Naive thymus-derived CD8-positive, alpha-beta T cell (primary cell): ENCODE measurements at places on chromosomes 1 and 21. TPM values are rescaled to one million over a fixed set of nuclear protein-coding genes. Genes with fewer than 3 reads are reported as not detected.

DNA sequence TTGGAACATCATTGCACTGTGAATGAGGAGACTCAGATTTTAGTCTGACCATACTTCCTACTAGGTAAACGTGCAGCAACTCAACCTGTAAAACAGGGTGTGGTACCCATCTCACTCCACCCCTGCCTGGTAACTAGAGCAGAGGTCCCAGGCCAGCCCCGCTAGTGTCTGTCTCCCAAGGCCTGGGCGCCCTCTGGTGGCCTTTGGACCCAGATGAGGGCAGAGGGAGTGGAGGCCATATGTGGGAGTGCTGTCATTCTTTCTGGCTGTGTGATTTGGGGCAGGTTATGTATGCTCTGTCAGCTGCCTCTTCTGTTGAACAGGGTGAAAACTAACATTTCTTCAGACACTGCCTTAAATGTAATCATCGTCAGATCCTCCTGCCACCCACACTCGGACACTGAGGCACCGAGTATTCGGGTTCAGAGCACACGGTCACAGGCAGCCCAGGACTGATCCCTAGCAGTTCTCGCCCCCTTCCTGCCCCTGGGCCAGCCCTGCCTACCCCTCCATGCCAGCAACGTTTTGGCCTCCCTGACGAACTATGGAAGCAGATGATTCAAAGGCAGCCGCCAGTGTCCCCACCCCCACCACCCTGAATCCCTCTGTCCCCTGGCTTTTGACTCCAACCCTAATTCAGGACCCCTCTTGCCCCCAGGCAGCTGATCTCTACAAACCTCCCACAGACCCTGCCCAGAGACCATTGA is 76.0 kb downstream of the CD247 start:
- peaks cover 9% of the 10 kb centered on the region for H3K36me3 ChIP-seq
- DNase-seq: peak; percentile 87
- peak overlapping the region; percentile 92 for H3K27ac ChIP-seq
- peaks cover 92% of the 10 kb centered on the region for H3K4me1 ChIP-seq

DNA sequence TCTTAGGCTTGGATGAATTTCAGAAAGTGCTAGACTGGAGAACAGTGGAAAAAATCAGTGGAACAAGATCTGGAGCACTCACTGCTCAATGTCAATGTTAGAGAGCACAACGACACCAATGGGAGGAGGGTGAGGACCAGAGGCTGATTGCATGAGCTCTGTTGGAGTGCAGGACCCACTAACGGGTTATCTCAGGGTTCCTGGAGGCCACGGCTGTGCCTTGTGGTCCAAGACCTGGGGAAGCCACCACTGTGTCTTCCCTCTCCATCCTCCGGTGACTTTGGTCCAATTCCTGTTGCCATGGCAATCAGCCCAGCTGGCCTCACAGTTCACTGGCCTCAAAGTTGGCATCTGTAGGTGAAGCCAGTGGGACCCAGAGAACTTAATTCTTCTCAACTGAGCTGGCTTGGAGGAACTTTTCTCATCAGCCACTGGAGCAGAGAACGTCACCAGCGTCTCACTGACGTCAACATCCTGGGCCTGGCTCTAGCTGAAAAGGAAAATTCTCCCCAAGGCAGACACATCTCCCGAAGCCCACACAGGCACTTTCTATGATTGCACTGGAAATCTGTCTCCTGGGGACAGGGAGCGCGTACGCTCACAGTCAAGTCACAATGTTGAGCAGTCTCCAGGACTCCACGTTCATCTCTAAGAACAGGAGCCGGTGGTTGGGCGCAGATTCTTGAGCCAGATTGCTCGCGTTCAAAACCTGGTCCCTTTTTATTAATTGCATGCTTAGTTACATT is 21.9 kb upstream of the GPR157 start:
- no peak for DNase-seq
- no peak overlapping the region for H3K4me3 ChIP-seq
- H3K4me1 ChIP-seq: no peaks in the 10 kb centered on the region
- H3K36me3 ChIP-seq: no peaks in the 10 kb centered on the region

Gene TTC22
- 2.9 TPM for polyA plus RNA-seq

DNA sequence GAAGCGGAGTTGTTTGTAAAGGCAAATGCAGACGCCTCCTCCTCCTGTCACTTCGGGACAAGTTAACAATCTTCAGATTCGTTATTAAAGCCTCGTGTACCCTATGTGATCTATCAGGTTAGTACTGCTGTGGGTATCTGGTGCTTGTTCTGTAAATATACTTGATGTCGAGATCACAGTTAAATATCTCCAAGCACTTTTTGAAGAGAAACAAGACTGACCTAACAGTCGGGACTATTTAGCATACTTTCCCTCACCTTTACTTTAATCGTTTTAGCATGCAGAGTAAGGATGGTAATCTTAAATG is 710 bp downstream of the KLHL20 start:
- peaks cover 13% of the 10 kb centered on the region for H3K27me3 ChIP-seq
- H3K27ac ChIP-seq: peak overlapping the region; percentile 98
- DNase-seq: no peak
- peaks cover 32% of the 10 kb centered on the region for H3K4me1 ChIP-seq

Gene SCP2
- 117 TPM for polyA plus RNA-seq

GRCh38 chr1:26049531-26050247 is 3.8 kb upstream of the SLC30A2 start:
- H3K36me3 ChIP-seq: no peaks in the 10 kb centered on the region
- no peak overlapping the region for H3K4me3 ChIP-seq
- no peak overlapping the region for H3K27ac ChIP-seq
- no peak for DNase-seq

Gene ZNF648
- not detected for polyA plus RNA-seq

- H3K36me3 ChIP-seq: peaks cover 7% of the 10 kb centered on the region
- H3K27ac ChIP-seq: peak overlapping the region; percentile 99
- peaks cover 60% of the 10 kb centered on the region for H3K4me1 ChIP-seq
- no peaks in the 10 kb centered on the region for H3K27me3 ChIP-seq
Observed at GRCh38 chr1:186374303-186375151, 526 bp downstream of the TPR start.

DNA sequence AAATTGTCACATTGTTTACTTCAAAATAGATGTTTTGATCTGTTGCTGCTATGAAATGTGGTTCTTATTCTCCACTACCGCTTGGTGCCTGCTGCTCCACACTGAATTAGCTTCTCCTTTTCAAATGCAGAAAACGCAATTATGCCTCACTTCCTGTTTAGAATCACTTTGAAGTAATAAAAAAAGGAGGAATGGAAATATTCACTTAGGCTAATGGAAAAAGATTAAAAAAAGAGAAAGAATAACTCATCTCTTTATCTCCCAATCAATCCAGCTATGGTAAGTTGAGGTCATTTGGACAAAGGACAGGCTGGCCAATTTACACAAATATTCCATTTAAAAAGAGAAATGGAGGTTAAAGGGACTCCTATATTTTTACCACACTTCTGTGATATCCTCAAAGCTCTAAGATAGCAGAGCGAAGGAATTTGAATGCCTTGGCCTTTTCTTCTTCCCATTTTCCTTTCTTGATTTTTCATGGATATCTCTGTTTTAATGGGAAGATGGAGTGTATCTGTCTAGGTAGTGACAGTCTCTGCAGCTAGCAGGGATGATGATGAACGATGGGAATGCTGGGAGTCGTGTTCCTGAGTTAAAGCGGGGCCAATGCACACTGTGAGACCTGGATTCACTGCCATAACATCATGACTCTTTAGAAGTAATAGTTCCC is 35.7 kb downstream of the RGS5 start:
- no peak overlapping the region for H3K4me3 ChIP-seq
- DNase-seq: no peak
- H3K27me3 ChIP-seq: no peaks in the 10 kb centered on the region

DNA sequence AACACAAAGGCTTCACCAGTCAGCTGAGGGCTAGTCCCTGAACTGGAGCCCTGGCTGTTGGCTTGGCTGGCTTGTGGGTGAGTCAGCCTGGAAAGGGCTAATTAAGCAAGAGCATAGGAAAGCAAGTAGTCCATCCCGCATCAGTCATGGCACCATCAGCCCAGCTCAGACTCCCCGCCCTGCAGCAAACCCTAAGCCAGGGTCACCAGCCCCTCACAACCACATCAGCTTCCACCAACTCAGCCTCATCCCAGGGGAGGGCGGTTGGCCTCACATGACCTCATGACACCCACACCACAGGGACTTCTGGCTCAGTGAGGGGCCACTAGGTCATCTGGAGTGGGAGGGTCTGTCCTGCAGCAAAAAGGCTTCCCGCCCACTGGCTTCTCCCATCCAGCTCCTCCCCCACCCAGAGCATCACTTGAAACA is 7.0 kb upstream of the SPATC1L start:
- H3K27ac ChIP-seq: no peak overlapping the region
- no peaks in the 10 kb centered on the region for H3K27me3 ChIP-seq
- no peak for DNase-seq

DNA sequence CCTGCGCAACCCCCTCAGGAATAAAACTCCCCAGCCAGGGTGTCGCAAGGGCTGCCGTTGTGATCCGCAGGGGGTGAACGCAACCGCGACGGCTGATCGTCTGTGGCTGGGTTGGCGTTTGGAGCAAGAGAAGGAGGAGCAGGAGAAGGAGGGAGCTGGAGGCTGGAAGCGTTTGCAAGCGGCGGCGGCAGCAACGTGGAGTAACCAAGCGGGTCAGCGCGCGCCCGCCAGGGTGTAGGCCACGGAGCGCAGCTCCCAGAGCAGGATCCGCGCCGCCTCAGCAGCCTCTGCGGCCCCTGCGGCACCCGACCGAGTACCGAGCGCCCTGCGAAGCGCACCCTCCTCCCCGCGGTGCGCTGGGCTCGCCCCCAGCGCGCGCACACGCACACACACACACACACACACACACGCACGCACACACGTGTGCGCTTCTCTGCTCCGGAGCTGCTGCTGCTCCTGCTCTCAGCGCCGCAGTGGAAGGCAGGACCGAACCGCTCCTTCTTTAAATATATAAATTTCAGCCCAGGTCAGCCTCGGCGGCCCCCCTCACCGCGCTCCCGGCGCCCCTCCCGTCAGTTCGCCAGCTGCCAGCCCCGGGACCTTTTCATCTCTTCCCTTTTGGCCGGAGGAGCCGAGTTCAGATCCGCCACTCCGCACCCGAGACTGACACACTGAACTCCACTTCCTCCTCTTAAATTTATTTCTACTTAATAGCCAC is 696 bp downstream of the TGFB2 start:
- no peak overlapping the region for H3K4me3 ChIP-seq
- peaks cover 4% of the 10 kb centered on the region for H3K27me3 ChIP-seq
- H3K4me1 ChIP-seq: peaks cover 20% of the 10 kb centered on the region
- no peak overlapping the region for H3K27ac ChIP-seq
- peaks cover 8% of the 10 kb centered on the region for H3K36me3 ChIP-seq

Gene NTNG1
- polyA plus RNA-seq: not detected

Gene FTCD
- not detected for polyA plus RNA-seq

DNA sequence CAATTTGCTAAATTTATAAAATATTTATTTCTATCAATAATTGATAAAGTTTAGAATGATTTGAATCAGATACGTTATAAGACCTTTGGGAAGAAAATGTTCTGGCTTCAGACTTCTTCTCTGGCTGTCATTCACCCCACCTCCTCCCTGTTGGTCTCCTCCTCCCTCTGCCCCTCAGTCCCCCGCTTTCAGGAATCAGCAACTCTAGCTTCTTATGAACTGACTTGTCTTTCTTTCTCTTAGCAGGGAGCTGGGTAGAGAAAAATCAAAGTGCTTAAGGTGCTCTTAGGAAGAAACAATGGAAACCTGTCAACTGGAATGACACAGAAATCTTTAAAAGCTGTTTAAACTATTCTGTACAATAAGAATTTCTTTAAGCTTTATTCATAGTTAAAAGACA is 71.3 kb upstream of the ETV3 start:
- no peak overlapping the region for H3K4me3 ChIP-seq
- H3K4me1 ChIP-seq: no peaks in the 10 kb centered on the region
- H3K27ac ChIP-seq: no peak overlapping the region
- no peak for DNase-seq

GRCh38 chr1:9289090-9289534 is 3.6 kb upstream of the SPSB1 start:
- no peaks in the 10 kb centered on the region for H3K27me3 ChIP-seq
- peaks cover 2% of the 10 kb centered on the region for H3K36me3 ChIP-seq
- no peak overlapping the region for H3K27ac ChIP-seq
- DNase-seq: peak; percentile 81

- H3K4me1 ChIP-seq: peaks cover 31% of the 10 kb centered on the region
- no peaks in the 10 kb centered on the region for H3K36me3 ChIP-seq
- peak; percentile 94 for DNase-seq
- H3K27me3 ChIP-seq: peaks cover 20% of the 10 kb centered on the region
Observed at GRCh38 chr1:165597883-165598675, 33.0 kb upstream of the MGST3 start.

Gene RPE65
- polyA plus RNA-seq: not detected

GRCh38 chr1:84776639-84777038 is 86.4 kb upstream of the SSX2IP start:
- H3K4me3 ChIP-seq: no peak overlapping the region
- no peak for DNase-seq
- no peak overlapping the region for H3K27ac ChIP-seq
- peaks cover 18% of the 10 kb centered on the region for H3K4me1 ChIP-seq
- no peaks in the 10 kb centered on the region for H3K36me3 ChIP-seq
- H3K27me3 ChIP-seq: no peaks in the 10 kb centered on the region

GRCh38 chr1:12511516-12512468 is 106.2 kb downstream of the DHRS3 start:
- peak overlapping the region; percentile 83 for H3K4me3 ChIP-seq
- H3K36me3 ChIP-seq: peaks cover 28% of the 10 kb centered on the region
- no peaks in the 10 kb centered on the region for H3K27me3 ChIP-seq
